ENCODE measurements at places on chromosomes 11 and 22. TPM values are rescaled to one million over a fixed set of nuclear protein-coding genes. Genes with fewer than 3 reads are reported as not detected.

TLCD5 gene
- 4.7 TPM for total RNA-seq

CDC42BPG gene
- total RNA-seq = under 0.01 TPM

RTN4R gene
- 0.23 TPM for total RNA-seq

BRSK2 gene
- total RNA-seq = 0.23 TPM

DERL3 gene
- 0.23 TPM for total RNA-seq

DDX25 gene
- 0.12 TPM for total RNA-seq

MMP8 gene
- not detected for total RNA-seq

PKDREJ gene
- total RNA-seq = not detected

SHANK2 gene
- total RNA-seq = 0.30 TPM

CHST1 gene
- 0.15 TPM for total RNA-seq

DCUN1D5 gene
- total RNA-seq = 17.0 TPM

Measured in smooth muscle cell of the coronary artery (primary cell).